ENCODE measurements at places on chromosomes 12 and 14.

- H3K27me3 ChIP-seq = peaks cover 7% of the 10 kb centered on the region
- no peaks in the 10 kb centered on the region for H3K36me3 ChIP-seq
- H3K27ac ChIP-seq = no peak overlapping the region
- no peak overlapping the region for H3K4me3 ChIP-seq
- DNase-seq = no peak
Observed at GRCh38 chr14:69483765-69484443, 624 bp upstream of the PLEKHD1 start.

DNA sequence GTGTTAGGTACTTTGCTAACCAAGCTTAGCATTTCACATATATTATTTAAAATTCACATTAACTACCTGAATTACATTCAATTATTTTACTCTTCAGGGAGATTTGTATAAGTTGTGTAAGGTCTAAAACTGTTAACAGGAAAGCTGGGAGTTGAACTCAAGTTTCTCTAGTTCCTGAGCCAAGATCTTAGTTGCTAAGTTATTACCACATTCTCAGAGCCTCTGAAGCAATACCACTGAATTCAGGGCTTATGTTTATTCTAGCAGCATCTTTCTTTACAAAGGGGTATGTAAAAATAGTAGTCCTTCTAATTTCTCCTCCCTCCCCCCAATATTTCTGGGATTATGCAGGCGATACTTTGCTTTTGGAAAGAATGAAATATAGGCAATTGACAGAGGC is 786.8 kb downstream of the DIO2 start:
- no peak overlapping the region for H3K4me3 ChIP-seq
- no peaks in the 10 kb centered on the region for H3K27me3 ChIP-seq
- no peaks in the 10 kb centered on the region for H3K36me3 ChIP-seq
- no peak overlapping the region for H3K27ac ChIP-seq
- no peaks in the 10 kb centered on the region for H3K4me1 ChIP-seq

GRCh38 chr12:131589966-131590365 is 120.9 kb upstream of the SFSWAP start:
- no peak overlapping the region for H3K27ac ChIP-seq
- DNase-seq = no peak

GRCh38 chr12:124680863-124681778 is 113.7 kb upstream of the NCOR2 start:
- H3K27ac ChIP-seq = no peak overlapping the region
- no peaks in the 10 kb centered on the region for H3K4me1 ChIP-seq
- no peak overlapping the region for H3K4me3 ChIP-seq
- H3K36me3 ChIP-seq = no peaks in the 10 kb centered on the region
- DNase-seq = no peak

DNA sequence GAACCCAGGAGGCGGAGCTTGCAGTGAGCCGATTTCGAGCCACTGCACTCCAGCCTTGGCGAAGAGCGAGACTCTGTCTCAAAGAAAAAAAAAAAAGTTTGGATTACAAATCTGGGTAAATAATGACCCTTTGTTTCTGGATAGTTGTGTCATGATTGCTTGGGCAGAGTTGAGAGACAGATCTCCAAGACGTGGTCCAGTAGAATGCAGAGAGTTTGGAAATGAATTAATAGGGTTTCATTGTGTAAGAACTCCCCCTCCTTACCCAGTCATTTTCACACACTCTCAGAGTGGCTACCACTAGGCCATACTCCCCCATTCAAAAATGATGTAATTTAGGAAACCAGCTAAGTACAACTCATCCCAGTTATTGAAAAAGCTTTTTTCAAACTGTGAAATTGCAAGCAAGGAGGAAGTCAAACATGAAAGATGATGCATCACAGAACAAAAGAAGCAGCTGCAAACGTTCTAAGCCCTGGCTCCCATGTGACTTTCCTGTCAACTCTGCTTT is 1331.9 kb downstream of the AACS start:
- no peaks in the 10 kb centered on the region for H3K4me1 ChIP-seq
- no peaks in the 10 kb centered on the region for H3K27me3 ChIP-seq
- no peak for DNase-seq
- no peak overlapping the region for H3K27ac ChIP-seq
- no peak overlapping the region for H3K4me3 ChIP-seq
- H3K36me3 ChIP-seq = no peaks in the 10 kb centered on the region

DNA sequence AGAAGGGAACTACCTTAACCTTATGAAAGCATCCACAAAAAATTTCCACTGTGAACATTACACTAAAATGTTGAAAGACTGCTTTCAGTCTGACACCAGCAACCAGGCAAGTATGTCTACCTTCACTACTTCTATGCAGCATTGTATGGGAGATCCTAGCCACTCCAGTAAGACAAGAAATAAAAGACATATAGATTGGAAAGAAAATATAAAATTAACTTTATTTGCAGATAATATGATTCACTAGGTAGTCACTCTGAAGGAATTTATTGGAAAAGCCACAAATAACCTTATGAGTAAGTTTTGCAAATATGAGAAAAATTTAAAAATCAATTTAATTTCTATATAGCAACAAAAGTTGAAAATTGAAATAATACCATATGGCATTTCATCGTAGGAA is 172.0 kb downstream of the RERGL start:
- no peaks in the 10 kb centered on the region for H3K36me3 ChIP-seq
- no peak overlapping the region for H3K4me3 ChIP-seq
- no peaks in the 10 kb centered on the region for H3K4me1 ChIP-seq

All from CD4-positive, alpha-beta memory T cell (primary cell).